BE2C (cell line): ENCODE measurements at places on chromosomes 13 and 19.

DNA sequence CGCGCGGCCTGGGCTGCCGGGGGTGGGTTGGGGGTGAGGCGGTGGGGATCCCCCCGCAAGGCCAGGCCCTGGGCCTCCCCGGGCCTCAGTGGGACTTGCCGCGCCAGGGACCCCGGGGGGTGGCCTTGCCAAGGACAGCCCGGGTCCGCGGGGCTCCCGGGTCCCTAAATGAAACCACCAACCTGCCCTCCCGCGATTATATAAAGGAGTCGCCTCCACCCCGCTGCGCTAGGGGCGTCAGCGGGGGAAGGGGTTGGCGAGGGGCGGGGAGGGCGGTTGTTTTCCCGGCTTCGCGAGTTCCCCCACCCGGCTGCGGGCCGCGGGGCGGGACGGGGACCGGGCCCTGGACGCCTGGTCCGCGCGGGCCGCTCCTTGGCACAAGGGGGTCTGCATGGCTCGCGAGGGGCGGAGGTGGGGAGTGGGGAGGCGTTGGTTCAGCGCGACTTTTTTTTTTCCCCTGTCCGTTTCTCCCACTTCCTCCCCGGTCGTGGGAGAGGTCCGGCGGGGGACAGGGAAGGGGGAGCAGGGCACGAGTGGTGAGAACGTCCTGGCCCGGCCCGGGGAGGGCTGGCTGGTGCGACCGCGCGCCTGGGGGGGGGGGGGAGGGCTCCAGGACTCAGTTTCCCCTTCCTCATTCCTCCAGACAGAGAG is 822 bp upstream of the ZBTB7A start:
- peak; percentile 52 for DNase-seq

GRCh38 chr19:16601378-16602052 is 26.5 kb downstream of the MED26 start:
- no peak for DNase-seq

- no peak for DNase-seq
Measured at GRCh38 chr13:45492538-45492937, 27.8 kb downstream of the COG3 start.

GRCh38 chr13:54989418-54989817 is 1960.8 kb downstream of the OLFM4 start:
- DNase-seq: no peak
